ENCODE measurements at places on chromosomes 12 and 14.

- DNase-seq, result no peak
Measured at GRCh38 chr12:100533376-100533775, 40.1 kb upstream of the GAS2L3 start.

GRCh38 chr12:89481213-89481914 is 43.2 kb downstream of the GALNT4 start:
- DNase-seq, result no peak

GRCh38 chr14:59004012-59004411 is 184.5 kb upstream of the DAAM1 start:
- no peak for DNase-seq

- no peak for DNase-seq
Measured at GRCh38 chr12:34626363-34627157, 604.3 kb downstream of the ALG10 start.

GRCh38 chr14:33165144-33165925 is 226.7 kb downstream of the NPAS3 start:
- DNase-seq, result no peak

GRCh38 chr12:27177706-27178105 is 66.4 kb upstream of the STK38L start:
- DNase-seq, result peak; percentile 47

DNA sequence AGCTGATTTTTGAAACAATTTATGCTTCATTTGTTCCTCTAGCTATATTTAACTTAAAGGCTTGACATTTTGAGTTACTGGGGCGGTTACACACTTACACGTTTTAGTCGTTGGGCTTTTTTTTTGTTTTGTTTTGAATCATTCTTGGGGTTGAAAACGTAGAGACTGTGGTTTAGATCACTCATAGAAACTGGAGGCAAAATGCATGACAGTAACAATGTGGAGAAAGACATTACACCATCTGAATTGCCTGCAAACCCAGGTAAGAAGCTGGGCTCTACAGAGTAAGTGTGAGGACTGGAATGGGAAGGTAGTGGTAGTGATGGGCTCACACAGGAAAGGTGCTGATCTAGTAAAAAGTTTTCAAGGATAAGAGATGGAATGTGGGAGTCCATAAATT is at the start of gene CLEC2D:
Gene CLEC2D (plus strand): TSS at position 180 of the 400 bp plus-strand sequence. CDS start 22 bp downstream, at position 202.
- DNase-seq, result no peak

DNA sequence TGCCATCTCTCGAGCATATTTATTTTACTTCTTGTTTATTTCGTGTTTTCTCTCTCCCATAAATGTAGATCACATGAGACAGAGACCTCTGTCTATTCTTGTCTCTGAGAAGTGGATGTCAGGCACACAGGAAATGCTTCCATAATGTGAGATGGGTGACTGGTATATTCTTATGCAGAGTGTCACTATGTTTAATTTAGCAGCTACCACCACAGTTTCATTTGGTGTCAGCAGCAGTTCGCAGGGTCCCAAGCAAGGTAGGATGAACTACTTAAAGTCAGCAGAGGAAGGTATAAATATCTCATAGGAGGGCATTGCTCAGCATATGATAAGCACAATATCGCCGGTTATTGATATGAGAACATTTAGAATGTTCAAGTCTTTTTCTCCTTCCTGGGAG is 180.9 kb upstream of the CNTN1 start:
- DNase-seq, result no peak

DNA sequence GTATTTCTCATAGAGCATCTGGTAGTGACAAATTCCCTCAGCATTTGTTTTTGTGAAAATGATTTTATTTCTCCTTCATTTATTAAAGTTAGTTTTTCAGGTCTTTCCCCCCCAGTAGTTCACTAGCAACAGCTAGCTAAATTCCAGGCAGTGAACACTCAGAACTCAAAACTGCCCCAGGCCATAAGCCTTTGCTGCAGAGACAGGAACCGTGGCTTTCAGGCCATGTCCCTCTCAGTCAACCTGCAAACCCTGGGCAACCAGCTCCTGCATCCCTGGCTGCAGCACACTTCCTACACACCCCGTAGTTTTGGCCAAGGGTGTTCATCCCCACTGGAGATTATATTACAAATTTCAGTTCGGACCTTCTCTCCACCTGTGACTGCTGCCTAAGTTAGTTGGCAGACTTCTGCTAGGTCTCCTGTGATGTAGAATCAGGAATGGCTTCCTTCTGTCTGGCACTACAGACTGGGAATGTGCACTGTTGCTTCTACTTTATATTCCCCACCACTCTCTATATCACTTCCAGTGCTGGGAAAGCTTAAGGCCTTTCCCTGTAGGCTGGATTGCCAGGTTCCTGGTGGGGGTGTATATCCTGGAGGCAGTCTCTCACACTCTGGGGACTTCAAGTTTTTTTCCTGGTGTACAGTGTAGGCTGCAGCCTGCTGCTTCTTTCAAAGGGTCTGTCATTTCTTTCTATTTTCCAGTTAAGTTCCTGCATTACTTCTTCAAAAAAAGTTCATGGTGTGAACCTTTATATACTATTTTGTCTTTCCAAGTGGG is 924.4 kb upstream of the LRFN5 start:
- DNase-seq, result no peak

GRCh38 chr14:23095196-23096108 is at the start of gene C14orf119:
Gene C14orf119 (plus strand): TSS chr14:23095505. CDS start chr14:23097659, 2,154 bp downstream.
- peak; percentile 100 for DNase-seq

DNA sequence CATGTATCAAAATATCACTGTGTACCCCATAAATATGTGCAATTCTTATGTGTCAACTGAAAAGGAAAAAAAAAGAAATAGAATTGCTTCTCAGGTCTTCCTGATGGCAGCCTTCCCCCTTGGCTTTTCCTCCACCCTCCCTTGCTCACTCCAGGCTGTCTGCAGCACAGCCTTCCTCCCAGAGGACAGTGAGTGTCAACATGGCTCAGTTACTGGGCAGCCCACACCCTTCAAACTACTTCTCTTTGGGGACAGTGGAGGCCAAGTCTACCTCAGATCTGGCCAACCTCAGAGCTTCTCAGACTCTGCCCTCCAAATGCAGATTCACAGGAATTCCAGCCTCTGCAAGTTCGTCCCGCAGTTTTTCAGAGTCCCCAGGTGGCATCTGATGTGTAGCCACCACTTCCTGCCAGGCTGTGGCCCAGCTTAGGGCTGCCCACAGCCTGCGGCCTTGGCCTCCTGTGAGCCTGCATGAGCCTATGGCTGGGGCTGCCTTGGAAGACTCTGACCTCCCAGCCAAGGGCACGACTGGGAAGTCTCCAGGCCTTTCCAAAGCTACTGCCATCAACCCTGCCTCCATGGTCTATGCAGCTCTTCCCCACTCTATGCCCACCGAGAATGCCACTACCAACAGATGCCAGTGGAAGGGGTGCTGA is 148.0 kb upstream of the PWP1 start:
- DNase-seq, result no peak

DNA sequence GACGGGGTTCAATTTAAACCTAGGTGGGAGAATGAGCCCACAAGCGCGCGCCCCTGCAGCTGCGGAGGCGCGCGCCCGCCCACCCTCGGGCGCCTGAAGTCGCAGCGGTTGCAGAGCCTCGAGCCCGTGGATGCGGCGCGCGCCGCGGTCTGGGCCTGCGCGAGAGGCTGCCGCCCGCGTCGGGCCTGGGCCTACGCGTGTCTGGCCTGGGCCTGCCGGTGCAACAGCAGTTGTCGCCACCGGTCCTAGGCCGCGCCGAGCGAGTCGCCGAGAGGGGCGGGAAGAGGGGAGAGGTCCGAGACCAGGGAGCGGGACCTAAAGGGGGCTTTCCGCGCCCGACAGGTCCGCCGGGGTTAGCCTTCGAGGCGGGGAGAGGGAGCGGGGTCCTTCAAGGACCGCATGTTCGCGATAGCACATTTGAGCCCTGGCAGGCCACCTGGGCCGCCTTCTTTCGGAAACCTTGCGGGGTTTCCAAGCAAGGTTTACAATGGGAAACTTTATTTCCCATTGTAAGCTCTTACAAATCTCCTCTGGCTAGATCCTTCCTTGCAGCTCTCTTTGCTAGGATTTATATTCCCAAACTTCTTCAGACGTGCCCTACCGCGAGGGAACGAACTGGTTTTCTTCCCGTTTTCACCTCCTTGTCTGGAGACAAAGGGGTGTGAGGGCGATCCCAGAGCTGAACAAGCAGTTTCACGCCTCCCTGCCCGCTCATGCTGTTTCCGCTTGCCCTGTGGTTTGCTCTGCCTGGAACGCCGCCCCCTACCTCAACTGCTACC is 6.8 kb downstream of the SIX6 start:
- DNase-seq, result no peak

DNA sequence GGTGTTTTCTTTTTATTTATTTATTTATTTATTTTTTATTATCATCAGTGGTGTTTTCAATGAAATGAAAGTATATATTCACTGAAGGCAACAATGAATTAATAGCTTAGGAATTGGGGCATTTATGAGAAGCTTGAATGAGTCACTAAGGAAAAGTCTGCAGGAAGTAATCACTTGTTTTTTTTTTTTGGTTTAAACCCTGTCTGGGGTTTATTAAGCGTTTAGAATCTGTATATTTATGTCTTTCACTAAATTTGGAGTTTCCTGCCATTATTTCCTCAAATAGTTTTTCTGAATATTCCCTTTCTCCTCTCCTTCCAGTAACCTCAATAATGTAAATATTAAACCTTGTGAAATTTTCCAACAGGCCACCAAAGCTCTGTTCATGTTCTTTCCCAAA is 85.5 kb downstream of the TESC start:
- DNase-seq, result no peak

DNA sequence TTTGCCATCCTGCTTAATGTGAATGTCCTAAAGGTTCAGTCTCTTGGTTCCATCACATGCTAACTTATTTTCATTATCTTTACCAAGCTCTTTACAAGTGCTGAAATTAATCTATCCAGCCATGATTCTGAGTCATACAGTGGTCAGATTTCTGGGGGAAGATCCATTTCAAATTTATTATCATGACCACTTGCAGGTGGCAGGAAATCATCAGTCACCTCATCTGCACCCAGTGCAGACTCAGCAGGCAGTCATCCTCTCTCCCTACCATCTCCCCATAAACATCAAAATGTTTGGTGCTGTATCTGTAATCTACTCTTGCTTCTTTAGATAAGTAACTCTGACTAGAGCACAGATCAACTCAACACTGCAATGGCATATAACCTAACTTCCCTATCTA is 23.5 kb downstream of the ATG14 start:
- DNase-seq, result no peak

- no peak for DNase-seq
Measured at GRCh38 chr14:92385561-92385960, 62.6 kb downstream of the SLC24A4 start.

DNA sequence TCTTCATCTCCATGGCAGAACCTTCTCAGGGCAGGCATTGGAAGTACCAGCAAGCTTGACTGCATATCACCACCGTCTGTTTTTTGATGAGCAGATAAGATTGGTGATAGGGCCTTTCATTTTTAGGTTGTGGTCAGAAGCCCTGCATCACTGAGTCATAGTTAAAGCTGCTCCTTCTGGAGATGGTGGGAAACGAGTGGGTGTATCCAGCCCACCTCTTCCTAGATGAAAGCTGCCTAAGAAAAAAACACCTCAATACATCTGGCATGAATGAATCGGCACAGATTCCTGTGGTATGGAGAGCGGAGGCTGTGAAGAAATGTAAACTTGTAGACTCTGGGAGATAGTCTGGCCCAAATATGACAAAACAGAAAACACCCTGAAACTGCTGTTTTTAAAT is 248.7 kb upstream of the EGLN3 start:
- peak; percentile 79 for DNase-seq

DNA sequence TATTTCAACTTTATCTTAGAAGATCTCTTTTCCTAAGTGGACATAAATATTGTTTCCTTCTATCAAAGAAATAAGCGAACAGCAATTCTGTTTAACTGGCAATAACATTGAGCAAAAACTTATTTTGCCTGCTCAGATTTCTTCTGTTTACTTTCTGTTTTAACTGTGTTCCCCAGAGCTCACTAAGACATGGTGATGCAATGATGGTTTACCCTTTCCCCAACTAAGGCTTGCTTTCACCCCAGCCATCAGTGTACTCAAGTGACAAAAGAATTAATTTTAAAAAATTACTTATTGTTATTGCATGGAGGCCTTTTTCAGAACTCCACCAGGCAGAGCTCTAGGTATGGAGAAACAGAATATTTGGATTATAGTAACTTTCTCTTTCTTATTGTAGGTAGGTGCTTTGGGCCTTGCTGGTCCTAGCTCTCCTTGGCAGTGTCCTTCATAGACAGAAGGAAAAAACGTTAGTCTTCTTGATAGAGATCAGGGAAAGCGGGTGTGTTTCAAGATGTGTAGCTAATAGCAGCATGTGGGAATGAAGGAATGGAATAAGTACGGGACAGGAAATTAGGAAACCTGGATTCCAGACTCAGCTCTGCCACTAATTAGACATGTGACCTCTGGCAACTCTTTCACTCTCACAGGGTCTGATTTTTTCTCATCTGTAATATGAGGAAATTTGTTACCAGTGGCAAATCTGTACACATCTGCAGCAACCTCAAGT is 14.6 kb upstream of the DDHD1 start:
- peak; percentile 41 for DNase-seq

DNA sequence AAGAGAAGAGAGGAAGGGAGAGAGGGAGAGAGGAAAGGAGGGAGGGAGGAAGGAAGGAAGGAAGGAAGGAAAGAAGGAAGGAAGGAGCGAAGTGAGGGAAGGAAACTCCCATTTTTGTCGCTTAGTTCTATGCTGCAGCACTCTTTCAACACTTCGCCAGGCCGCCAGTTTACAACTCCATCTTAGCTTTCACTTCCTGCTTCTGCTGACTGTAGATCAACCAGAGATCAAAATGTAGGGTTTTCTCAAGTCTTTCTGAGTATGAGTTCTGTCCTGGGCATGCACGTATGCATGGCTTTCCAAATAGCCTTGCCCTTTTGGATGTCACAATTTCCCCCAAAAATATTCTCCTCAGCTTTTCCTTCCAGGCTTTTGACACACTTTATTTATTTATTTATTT is 723.4 kb downstream of the TRHDE start:
- no peak for DNase-seq

- no peak for DNase-seq
Measured at GRCh38 chr14:73476451-73476931, 14.2 kb upstream of the RIOX1 start.

GRCh38 chr12:128724468-128725046 is 99.2 kb downstream of the SLC15A4 start:
- DNase-seq, result no peak

DNA sequence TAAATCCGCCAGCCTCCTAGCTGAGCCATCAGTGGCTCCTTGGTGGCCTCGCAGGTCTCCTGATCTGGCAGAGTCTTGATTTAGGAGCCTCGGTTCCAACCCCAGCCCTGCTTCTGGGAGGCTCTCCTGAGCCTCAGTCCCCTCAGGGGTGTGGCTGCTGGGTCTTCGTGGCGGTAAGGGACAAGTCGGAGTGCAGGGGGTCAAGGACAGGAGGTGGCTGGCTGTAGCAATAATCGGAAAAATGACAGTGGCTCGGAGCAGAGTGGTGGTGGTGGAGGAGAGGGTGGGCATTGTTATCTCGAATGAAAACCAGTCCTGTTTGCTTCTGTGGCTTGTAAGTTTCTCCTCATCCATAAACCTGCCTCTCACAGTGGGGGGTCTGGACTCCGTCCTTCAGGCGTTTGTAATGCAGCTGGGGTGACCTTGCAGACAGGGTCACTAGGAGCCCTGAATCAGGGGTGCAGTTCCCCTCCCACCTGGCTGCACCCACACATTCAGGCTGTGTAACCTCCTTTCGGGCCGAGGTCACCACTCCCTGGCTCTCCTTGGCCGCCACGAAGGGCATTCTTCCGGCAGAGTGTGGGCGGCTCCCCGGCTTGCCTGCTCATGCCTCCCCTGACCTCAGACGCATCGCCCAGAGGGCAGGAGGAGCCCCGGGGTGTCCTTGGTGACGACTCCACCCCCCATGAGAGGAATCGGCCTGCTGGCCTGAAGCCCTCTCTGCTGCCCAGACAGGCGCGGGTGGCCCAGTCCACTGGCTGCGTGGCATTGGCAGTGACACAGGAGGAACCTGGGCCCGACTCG is 8.1 kb downstream of the BCL7A start:
- DNase-seq, result no peak

- no peak for DNase-seq
Measured at GRCh38 chr12:73452672-73453469, 1084.8 kb upstream of the ATXN7L3B start.
